GM13976 (cell line): ENCODE measurements at places on chromosomes 16 and 17.
A peak's percentile ranks its signal among the peaks of the same experiment; 100 is the strongest.

DNA sequence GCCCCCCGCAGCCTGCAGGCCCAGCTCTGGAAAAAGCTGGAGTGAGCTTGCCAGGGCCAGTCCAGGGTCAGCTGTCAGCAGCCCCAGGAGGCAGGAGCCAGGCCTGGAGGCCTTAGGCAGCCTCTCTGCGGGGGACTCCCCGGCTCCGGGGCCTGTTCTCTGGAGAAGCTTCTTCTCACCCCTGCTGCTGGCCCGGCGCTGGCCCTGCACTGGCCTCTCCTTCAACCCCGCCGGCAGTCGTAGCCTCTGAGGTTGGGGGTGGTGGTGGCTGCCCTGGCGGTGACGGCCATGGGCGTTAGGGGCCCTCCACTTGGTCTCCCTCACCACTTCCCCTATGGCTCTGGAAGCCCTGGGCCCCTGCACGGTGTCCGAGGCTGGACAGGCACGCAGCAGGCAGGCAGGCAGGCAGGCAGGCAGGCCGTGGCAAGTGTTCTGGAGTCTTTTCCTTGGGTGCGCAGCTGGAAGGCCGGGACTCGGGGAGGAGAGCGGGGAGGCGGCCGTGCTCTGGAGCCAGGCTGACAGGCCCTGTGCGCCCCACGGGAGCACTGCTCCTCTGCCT, 2.1 kb downstream of the FOXF1 start:
- DNase-seq, result peak; percentile 31

DNA sequence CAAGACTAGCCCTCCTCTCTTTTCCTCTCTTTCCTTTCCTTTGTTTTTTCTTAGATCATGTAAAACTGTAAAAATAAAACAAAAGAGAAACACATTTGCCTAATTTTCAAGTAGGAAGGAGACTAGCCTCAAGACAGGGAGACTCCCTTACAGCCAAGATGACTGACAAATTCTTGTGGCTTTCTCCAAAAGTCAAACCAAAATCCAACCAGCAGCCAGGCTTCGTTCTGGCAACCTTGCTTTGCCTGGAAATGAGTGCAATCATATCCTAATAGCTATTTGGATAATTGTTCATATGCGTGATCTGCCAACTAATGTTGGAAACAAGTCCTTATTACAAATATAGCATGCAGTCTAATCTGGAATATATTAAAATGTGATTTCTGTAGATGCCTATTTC, 868.9 kb upstream of the SOX9 start:
- DNase-seq, result no peak

GRCh38 chr17:8451933-8452614, 16.4 kb downstream of the NDEL1 start:
- no peak for DNase-seq

DNA sequence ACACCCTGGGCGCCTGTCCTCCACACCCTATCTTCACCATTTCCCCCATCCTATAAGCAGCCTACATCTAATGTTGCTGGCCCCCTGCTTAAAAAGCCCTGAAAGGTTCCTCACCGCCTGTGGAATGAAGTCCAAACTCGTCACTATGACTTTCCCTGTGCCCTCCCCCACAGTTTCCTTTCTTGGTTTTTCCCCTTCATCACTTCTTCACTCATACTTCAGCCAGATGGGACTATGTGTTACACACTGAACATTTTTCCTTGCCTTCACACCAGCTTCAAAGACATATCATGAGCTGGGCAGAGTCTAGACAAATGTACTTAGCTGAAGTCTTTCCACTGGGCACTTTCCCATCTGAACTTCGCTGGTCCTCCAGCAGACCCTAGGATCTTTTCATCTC, 1.5 kb upstream of the MARCHF10 start:
- DNase-seq, result no peak

DNA sequence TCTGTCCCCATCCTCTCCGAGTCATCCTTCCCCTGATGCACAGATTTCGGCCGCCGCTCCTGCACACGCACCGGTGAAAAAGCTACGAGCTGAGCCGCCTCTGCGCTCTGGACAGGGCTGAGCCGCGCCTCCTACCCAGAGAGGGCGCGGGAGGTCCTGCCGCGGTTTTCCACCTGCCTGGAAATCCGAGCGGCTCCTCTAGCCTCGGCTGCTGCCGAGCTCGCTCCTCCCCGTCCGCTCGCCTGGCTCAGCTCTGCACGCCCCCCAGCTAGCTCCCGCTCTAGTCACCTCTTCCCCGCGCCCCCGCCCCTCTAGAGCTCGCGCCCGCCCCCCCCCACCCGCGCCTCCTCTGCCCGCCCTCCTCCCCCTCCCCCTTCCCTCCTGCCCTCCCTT, 198 bp upstream of the SHISA9 start:
- peak; percentile 20 for DNase-seq

- no peak for DNase-seq
These were observed 55.0 kb upstream of the MEAK7 start for GRCh38 chr16:84559311-84559932.

DNA sequence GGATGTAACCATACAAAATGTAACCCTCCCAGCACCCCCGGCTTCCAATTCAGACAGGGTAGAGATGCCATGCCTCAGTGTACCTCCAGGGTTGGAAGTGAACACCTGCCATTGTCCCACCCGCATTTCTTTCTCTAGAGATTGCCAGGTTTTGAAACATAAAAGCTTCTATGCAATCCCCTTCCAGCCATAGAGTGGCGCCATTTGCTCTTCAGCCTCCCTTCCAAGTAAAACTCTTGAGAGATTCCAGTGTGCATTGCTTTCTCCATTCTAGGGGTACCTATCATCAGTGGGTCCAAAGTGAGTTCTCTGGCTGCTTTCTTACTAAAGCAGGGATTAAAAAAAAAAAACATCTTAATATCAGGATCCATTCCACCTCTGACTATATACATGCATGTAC, 133.1 kb upstream of the RPL38 start:
- DNase-seq, result no peak

- DNase-seq, result no peak
These were observed 335.6 kb upstream of the ASIC2 start for GRCh38 chr17:33628500-33629346.

- DNase-seq, result no peak
These were observed 390.7 kb downstream of the GRIN2A start for GRCh38 chr16:9791556-9791955.

DNA sequence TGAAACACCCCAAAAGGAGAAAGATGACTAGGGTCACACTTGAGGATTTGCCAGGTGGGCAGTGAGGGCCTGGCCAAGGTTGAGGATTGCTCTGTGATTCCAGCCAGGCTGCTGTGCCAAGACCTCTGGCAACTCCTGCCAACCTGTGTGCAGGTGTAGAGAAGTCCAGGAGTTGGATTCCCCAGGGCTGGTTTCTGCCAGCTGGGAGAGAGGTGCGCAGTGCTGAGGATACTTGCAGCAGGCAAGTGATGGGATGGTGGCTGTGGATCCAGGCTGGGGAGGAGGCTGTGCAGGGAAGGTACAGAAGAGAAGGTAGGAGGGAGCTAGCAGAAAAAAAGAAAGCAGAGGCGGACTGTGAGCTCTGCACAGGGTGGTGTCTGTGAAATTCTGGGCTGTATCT, 6.6 kb downstream of the RIPOR1 start:
- DNase-seq, result no peak
